ENCODE measurements at places on chromosomes 1 and 21.
A peak's percentile ranks its signal among the peaks of the same experiment; 100 is the strongest.

DNA sequence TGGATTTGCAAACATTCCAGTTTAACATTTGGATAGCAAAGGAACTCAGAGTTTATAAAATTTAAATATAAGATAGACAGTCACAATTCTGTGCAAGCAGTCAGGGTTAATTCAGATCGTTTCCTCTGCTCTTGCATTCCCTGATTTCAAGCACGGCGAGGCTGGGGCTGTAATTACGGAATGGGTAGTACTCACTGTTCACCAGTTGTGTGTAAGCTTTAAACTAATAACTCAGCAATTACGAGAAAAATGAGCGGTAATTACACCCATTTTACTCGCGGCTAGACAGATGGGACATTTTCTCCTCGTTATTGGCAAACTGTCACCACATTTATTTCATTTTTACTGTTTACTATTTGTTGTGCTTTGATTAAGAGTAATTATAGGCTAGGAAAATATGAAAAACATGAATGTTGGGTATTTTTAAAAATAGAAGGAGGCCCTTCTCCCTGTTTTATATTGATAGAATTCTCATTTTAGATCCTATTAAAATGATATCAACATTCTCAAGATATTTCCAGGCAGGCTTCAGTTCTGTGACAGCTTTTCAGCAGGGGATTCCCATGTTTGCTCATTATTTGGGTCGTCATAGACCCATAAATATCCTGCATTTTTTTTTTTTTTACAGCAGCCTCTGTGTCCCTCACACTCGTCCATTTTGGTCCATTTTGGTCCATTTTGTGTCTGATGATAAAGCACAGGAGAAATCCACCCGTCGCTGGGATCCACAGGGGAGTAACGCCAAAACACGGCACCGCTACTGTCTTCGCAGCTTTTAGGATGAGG lies 208.3 kb downstream of the DSCAM start:
- DNase-seq, result no peak

- no peak for DNase-seq
Observed at GRCh38 chr1:163650624-163651023, 328.9 kb downstream of the NUF2 start.

- no peak for DNase-seq
Observed at GRCh38 chr1:48931506-48932192, 155.0 kb upstream of the BEND5 start.

DNA sequence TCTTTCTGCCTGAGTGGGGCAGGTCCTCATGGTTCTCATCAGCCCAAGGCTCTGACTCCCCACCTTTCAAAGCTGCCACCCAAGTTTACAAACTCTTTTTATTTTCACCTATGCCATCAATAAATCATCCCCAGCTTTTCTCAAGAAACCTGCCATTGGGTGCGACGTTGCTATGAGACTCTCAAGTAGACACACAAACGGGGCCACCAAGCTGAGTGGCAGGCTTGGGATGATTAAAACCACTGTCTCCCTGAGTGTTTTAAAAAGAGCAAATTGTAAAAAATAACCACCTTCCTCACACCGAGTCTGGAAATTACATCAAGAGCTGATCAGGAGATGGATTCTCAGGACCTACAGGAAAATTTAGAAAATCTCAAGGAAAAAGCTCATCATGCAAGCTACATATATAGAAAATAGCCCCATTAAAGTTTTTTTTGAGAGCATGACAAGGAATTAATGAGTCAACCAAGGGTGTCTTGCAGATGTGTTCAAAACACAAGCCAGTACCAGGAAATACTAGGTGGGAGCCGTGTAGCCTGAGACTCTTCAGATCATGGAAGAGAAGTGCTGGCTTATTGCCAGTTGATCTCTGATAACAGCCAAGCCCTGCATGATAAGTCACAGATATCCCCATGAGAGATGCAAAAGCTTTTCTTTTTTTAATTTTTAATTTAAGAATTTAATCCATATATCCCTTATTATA lies 158.4 kb upstream of the BACE2 start:
- no peak for DNase-seq

DNA sequence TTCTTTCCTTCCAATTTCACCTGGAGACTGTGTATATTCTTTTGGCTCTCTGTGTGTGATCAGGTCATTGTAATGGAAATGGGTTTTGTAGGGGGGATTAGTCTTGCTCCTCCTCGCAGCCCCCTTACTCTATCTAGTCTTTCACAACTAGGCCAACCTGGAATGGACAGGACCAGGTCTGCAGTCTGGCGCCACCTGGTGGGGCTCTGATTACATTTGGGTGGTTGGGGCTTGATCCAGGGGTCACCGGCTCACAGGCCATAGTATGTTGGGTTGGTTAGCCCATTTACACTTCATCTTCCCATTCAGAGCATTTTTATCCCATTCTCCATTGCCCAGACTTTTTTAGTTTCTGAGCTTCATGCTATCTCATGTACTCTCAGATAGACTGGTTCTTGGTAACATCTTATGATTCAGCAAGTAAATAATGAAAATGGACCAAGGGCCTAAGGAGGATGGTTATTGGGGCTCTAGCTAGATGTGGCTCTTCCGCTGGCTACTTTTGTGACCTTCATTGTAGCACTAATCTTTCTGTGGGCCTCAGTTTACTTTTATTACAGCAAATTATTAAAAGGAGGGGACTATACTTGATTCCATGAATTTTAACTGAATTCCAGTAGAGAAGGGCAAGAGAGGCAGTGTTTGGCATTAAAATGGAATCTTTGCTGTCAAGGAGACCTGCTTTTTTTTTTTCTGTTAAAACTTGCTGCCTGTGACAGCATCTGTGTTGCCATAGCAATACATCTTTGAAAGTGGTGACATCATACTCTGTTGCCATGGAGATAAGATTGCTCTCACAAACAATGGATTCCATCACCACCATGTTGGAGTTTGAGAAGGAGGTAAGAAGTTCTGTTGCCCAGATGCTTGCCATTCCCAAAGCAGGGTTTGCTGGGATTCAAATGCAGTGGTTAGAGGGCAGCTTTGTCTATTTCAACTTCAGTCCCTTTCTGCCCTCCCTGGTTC lies 150.1 kb downstream of the PLXNA2 start:
- peak; percentile 72 for DNase-seq

GRCh38 chr1:92037400-92037799 lies 7.6 kb downstream of the EPHX4 start:
- DNase-seq, result no peak

DNA sequence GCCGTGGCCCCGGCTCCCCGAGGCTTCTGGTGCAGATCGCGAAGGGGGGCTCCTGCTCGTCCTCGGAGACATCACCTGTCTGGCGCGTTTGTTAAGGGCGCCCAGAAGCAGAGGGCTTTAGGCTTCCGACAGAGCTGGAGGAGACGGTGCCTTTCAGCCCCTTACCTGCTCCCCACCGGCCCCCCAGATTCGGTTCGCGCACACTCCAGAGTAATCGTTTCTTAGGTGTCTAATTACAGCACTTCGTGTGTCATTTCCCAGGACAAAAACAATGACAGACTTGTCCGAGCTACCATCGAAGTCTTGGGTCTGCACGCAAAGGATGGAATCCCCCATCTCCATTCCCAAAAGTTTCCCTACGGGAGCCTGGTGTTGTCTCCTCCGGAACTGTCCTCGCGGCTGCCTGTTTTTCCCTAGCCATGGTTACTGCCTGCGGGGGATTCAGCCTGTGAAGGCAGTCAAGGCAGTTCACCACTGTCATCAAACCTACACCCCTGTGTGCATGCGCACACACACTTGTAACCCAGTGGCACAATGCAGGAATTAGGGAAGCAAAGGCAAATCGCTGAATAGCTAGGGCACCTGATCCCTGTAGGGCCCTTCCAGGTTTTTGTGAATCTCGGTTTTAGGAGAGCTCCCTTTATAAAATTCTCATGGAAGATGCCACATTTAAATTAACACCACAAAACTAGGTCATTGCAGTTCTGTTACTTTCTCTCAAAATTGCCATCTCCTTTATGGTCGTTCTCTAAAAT lies 738 bp upstream of the CDC42BPA start:
- DNase-seq, result no peak

DNA sequence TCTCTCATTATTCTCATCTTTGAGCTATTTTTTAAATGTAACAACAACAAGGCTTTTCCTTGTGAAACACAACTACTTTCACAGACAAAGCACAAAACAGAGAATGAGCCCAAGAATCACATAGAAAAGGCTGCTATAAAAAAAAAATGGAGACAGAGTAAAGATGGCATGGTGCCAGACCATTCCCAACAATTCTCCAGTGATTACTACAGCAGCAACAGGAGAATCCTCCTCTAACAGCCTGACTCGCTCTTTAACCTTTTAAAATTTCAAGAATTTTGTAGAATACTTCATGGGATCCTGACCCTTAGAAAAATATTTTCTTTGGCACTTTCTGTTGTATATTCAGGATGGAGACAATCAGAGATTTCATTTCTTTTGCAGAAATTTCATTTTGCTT lies 3.8 kb upstream of the BCAS2 start:
- DNase-seq, result no peak

DNA sequence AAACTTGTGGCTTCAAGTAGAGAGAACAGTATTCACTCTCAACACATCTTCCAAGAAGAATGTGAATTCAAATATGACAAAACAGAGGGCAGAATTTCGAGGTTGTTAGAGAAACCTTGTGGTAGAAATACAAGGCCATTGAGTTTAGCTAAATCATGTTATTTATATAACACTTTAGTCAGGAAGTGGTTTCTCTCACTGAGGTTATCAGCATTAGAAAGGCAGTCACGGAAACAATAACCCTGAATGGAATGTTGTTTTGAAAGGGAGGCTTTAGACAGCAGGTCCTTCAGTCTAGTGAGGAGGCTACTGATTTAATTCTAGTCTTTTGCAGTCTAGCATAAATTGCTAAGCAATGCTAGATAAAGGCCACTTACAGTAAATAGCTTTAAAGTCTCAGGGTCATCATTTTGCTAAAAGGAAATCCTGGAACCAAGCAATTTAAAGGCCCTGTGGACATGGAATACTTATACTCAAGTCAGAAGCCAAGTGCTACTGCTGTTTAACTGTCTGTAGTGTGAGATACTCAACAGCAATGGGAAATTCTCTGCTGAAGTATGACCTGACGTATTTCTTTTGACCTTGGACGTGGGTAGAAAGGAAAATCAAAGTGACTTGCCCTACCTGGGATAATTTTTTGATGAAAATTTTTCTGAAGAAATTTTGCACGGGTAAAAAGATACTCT lies 89.0 kb upstream of the CHODL start:
- DNase-seq, result no peak

DNA sequence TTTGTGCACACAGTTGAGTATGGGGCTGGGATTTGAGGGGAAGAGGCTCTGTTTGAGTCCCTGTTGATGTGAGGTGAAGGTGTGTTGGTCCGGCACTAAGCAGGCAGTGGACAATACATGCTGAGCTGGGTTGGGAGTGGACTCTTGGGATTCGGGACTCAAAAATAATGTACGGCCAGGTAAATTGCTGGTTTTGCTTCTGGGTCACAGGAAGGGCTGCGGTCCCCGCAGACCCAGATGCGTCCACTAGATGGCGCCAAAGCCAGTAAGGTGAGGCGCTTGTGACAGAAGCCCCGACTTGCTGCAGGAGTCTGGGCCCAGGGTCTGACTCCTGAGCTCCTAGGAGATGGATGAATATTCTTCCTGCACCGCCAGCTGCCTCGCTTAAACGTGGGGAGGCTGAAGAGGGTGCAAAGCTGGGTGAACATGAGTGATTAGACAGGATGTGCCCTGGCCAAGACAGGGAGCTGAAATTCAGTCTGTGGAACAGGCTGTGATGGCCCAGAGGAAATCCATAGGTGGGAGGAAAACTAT lies 61.4 kb downstream of the ACBD3 start:
- peak; percentile 80 for DNase-seq

GRCh38 chr21:42092771-42093170 lies 21.7 kb downstream of the UMODL1 start:
- no peak for DNase-seq

DNA sequence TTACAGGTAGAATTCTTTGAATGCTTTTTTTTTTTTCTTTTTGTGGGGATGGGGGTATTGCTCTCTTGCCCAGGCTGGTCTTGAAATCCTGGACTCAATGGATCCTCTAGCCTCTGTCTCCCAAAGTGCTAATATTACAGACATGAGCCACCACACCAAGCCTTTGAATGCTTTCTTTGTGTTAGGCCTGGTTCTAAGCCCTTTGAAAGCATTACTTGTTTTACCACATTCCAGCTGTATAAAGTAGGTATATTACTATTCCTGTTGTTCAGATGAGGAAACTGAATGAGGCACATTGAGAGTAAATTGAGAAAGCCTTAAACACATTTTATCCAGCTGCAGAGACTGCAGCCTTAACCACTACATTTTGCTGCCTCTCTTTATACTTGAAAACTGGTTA lies 841.8 kb upstream of the ADGRL4 start:
- no peak for DNase-seq

GRCh38 chr1:21216835-21217811 lies 40.4 kb upstream of the EIF4G3 start:
- DNase-seq, result peak; percentile 75

DNA sequence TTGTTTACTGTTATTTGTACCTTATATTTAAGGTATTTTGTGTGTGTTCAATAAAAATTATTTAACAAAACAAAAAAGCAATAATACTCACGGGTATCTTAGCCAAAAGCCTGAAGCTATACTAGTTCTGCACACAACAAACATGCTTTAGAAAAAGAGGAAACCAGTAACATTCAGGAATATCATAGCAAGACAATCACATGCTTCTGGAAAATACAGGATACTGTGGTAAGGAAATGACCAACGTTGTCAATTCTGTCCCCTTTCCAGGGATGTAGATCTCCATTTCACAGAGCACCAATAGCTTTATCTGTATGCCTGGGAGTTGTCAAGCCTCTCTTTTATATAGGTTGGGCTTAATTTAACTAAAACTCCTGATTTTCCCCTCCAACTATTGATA lies 288.4 kb downstream of the SMYD3 start:
- no peak for DNase-seq
